ENCODE measurements at places on chromosomes 1 and 21. TPM values are rescaled to one million over a fixed set of nuclear protein-coding genes. Genes with fewer than 3 reads are reported as not detected.
A peak's percentile ranks its signal among the peaks of the same experiment; 100 is the strongest.

Gene INKA2
- total RNA-seq: 2.4 TPM

Gene FAM177B
- total RNA-seq: not detected

DNA sequence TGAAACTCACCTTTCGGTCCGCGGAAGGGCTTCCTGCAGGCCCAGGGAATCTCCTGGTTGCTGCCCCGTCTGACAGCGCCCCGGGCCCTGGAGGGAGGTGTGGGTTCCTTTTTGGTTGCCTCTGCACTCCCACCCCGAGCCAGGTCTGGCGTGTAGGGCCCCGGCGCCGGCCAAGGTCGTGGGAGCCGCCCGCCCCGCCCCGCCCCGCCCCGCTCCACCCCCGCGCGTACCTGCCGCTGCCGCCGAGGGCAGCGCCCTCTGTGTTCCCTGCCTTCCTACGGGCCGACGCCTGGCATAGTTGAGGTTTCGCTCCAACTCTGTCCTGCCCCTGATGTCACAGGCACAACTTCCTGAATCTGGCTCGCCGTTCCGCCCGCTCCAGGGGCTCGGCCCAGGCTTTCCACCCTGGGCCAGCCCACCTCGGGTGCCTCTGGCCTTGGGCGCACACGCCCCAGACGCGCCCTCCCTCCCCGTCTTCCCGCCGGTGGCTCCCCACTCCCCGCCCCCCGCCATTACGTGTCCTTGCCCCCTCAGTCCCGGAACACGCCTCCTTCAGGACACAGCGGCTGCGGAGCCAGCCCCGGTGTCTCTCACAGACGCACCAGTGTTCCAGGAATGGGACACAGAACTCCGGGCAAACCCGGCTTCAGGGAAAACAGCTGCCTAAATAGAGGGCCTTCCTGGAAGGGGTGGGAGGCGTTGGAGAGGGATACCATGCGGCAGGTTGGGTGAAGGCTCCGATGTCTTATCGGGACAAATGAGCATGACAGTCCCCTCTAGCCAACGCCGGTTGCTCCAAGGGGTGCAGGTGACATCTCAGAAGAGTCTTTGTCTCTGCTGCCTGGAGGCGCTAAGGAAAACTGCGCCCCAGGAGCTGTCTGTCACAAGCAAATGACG lies at the start of gene KIAA0040:
TSS of gene KIAA0040 (minus strand) at position 147 of the 897 bp plus-strand sequence. CDS start 31,763 bp downstream, outside the sequence.
- H3K4me1 ChIP-seq: peaks cover 52% of the 10 kb centered on the region
- no peaks in the 10 kb centered on the region for H3K27me3 ChIP-seq
- DNase-seq: peak; percentile 65

DNA sequence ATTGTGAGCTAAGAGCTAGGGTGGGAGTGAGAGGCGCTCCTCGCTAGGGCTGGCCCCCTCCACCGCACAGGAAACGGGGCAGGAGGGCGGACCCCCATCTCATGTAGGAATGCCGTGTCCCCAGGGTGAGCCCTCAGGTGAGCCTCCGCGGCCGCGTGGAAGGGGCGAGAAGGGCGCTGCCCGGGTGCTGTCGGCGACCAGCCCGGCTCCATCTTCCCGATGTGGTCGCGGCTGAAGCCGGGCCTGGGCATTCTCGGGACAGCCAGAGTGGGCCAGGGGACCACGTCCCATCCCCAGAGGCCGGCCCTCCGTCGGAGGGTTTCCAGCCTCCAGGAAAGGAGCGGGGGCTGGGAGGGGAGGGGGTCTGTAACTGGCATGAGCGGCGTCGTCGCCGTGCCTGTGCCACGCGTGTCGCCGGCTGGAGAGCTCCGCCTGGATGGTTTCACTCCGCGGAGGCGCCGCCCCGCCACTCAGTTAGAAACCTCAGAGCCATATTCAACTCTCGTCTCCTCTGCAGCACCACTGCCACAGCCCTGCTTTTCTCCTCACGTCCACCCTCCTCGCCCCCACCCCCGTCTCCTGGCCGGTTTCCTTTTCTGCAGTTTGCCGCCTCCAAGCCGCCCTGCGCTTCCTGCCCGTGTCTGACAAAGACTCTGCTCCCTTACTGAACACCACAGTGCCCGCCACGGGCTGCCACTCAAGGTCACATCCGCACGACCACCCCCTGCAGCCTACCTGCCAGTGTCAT lies at the start of gene TMEM269:
TSS of gene TMEM269 (plus strand) at position 46 of the 748 bp plus-strand sequence. CDS start 4,903 bp downstream, outside the sequence.
- H3K27ac ChIP-seq: peak within 1 kb of the TSS; percentile 20
- H3K4me1 ChIP-seq: peaks cover 29% of the 10 kb centered on the region
- H3K27me3 ChIP-seq: no peaks in the 10 kb centered on the region
- peak within 1 kb of the TSS; percentile 69 for H3K4me3 ChIP-seq
- peaks cover 22% of the 10 kb centered on the region for H3K36me3 ChIP-seq

GRCh38 chr1:39080831-39081270 lies 54.7 kb downstream of the NDUFS5 start:
- no peaks in the 10 kb centered on the region for H3K36me3 ChIP-seq
- H3K27me3 ChIP-seq: peaks cover 41% of the 10 kb centered on the region
- no peak overlapping the region for H3K27ac ChIP-seq
- DNase-seq: no peak
- peaks cover 8% of the 10 kb centered on the region for H3K4me1 ChIP-seq

DNA sequence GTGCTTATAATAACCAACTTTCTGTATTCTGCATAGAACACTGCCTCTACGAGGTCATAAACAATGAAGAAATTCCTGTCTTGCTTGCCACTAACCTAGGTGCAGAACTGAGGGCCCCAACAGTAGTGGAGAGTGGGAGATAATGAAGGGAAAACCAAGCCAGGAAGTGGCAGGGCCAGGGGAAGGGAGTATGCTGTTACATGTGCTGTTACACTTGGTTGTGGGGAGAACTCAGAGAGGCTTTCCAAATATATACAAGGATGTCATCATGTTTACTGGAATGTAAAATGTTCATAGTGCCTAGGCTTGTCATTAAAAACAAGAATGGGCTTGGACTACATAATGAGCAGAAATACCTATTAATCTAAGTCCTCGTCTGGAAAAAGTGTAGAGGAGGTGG lies 31.1 kb downstream of the NHLH2 start:
- H3K27me3 ChIP-seq: peaks cover 26% of the 10 kb centered on the region
- H3K36me3 ChIP-seq: no peaks in the 10 kb centered on the region
- DNase-seq: no peak
- no peak overlapping the region for H3K27ac ChIP-seq

All from activated CD4-positive, alpha-beta memory T cell treated with anti-CD3 and anti-CD28 coated beads, Interleukin-2, amount 10 ng/mL, durations not matched to agents 7 days and 5 days (primary cell).